ENCODE measurements at places on chromosomes 3 and 15.
A peak's percentile ranks its signal among the peaks of the same experiment; 100 is the strongest.

DNA sequence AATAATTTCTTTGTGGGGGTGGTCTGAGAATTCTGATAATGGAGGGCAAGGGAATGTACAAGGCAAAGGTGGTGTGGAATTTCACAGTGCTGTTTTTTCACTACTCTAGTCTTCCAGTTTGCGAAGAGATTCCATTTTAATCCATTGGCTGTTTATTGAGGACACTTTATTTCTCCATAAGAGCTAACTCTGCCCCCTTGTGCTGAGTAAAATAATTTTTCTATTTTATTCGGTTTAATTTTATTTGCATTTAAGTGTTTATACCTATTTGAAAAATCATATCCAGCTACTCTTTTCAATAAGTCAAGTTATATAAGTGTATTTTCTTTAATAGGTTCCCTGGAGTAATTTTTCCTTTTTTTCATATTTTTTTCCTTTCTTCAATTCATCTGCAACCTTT is 840.1 kb downstream of the TUSC7 start:
- DNase-seq: no peak

GRCh38 chr15:79004336-79004735 is 59.5 kb upstream of the CTSH start:
- peak; percentile 76 for DNase-seq

- no peak for DNase-seq
Measured at GRCh38 chr3:123072152-123072551, 5.3 kb downstream of the PDIA5 start.

GRCh38 chr3:188400494-188401243 is 246.7 kb downstream of the LPP start:
- peak; percentile 29 for DNase-seq

GRCh38 chr3:57770009-57770827 is 14.1 kb downstream of the SLMAP start:
- no peak for DNase-seq

GRCh38 chr3:115169808-115170207 is 22.7 kb upstream of the ZBTB20 start:
- DNase-seq: no peak

- DNase-seq: no peak
Measured at GRCh38 chr15:22851513-22851912, 13.0 kb downstream of the NIPA2 start.

DNA sequence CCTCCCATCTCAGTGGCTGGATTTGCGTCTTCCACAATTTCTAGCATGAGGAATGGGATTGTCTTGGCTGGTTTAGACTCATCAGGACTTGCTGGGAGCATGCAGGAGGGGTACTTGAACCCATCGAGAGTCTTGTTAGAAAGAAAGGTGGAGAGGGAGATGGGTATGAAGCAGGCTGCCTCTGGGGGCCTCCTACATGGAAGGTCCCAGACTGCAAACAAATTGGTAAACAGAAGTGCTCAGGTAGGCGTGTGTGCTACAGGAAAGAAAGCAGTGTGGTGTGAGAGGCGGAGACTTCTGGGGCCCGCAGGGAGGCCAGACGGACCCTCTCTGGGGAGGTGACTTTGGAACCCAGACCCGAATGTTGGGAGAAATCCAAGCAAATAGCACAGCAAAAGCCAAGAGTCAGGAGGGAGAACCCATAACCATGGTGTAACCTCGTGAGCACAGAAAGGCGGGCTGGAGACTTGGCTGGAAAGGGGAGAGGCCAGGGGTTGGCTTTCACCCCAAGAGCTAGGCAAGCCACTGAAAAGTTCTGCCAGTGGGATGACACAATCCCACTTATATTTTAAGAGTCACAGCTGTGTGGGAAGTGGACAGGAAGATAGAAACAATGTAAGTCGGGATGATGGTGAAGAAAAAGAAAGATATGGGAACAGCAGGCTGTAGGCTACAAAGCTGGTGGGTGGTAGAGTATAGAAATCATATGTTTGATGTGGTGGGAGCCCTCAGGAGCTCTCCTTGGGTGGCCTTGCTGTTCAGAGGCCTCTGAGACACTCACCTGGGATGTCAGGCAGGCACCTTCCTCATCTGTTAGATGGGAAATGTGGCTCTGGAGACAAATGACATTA is 130.1 kb upstream of the PRR20G start:
- no peak for DNase-seq

DNA sequence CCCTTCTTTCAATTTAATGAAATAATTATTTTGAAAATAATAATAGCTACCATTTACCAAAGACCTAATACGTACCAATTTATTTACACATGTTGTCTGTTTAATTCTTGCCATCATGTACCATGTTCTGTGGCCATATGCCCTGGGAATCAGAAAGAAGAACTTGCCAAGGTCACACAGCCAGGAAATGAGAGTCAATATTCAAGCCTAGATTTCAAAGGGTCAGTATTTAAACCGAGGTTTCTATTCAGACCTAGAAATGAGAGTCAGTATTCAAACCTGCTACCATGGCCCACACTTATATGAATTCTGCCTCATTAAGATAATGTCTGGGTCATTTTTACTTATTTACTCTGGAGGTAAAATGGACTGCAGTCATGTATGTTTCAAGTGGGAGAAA is 103.6 kb upstream of the TBL1XR1 start:
- DNase-seq: no peak

DNA sequence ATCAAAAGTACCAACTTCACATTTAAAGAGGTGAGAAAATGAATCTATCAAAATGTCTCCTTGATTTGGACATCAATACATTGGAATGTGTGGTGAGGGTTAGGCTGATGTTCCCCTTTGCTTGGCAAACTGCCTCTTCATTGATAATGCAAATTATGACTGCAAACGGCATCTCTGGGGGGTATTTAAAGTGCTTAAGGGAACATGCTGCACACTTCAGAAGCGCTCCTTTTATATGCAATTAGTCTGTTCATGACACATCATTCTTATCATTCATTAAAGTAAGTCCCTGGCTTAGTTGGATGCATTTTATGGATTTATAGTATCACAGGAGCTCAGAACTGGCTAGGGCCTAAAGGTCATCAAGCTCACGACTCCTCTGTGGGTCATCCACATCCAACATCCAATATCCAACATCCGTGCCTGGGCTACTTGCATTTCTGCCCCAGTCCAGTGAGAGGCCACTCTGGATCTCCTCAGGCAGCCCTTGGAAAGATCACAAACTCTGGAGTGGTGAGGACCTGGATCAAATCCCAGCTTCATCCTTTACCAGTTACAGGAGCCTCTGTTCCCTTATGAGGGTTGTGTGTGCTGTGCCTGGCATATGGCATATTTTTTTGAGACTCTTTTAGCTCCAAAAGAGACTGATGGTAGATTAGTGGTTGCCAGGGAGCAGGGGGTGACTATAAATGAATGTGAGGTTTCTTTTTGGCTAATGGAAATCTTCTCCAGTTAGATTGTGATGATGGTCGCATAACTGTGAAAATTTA is 136.8 kb upstream of the FOXB1 start:
- DNase-seq: no peak

- DNase-seq: no peak
Measured at GRCh38 chr15:61715082-61715481, 345.2 kb downstream of the VPS13C start.

GRCh38 chr3:117553461-117553860 is 843.9 kb downstream of the TUSC7 start:
- no peak for DNase-seq

DNA sequence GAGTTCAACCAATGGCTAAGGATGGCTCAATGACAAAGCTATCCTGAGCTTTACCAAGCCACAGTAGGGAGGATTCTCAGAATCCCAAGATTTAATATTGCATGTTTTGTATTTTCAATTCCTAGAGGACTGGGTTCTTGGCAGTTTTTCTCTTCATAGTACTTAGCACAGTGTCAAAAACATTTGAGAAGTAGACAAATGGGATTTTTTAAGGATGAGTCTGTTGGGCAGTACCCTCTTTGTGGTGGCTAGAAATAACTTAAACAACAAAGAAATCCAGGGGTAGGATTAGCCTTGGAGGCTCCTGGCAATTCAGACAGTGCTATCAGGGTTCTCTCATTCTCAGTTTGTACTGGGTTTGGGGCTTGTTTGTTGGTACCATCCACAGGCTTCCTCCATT is 212.8 kb upstream of the RORA start:
- no peak for DNase-seq

GRCh38 chr3:126212620-126213378 is 32.4 kb upstream of the ALDH1L1 start:
- DNase-seq: no peak

DNA sequence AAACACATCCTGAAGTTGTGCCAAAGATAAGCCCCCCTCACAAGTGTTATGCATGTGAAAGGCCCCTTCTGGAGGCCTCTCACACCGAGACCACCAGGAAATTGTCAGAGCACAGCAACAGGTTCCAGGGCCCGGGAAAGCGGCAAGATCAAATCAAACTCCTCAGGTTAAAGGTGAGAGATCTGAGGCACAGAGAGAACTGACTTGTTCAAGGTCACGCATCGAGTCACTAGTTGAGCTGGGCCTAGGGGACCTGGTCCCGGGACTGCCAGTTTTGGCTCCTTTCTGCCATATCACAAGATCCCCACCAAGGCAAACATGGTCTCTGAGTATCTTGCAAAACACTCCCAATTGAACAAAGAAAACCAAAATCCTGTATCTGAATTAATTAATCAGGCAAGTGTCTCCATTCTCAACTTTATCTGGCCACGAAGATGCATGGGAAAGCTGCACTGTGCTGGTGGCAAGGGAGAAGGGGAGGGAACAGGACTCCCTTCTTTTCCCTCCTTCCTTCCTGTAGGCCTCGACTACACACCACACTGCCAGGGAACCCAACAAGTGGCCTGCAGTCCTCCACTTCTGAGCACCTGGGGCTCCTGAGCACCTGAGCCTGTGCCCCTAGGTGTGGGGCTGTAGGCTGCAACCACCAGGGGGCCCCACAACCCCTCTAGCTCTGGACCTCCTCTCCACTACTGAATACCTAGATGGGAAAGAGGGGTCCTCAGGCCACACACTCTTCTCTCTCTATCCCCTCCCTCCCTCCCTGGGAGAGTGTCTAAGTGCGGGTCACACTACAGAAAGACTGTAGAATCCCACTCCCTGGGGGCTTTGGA is 37.3 kb downstream of the ANP32A start:
- DNase-seq: peak; percentile 61

DNA sequence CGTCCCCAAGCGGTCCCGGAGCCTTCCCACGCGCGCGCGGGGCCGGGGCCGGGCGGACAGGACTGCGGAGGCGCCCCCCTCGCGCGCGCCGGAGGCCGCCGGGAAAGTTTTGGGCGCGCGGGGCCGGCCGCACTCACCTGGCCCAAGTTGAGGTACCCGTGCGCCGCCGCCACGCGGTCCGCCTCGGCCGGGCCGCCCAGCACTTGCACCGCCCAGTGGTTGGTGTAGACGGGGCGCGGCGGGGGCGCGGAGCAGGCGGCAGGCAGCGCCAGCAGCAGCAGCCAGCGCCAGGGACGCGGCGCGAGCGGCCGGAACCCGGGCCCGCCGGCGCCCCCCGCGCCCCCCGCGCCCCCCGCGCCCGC is 289 bp downstream of the PCSK6 start:
- DNase-seq: peak; percentile 84

- no peak for DNase-seq
Measured at GRCh38 chr3:148642616-148643015, 55.1 kb upstream of the AGTR1 start.

DNA sequence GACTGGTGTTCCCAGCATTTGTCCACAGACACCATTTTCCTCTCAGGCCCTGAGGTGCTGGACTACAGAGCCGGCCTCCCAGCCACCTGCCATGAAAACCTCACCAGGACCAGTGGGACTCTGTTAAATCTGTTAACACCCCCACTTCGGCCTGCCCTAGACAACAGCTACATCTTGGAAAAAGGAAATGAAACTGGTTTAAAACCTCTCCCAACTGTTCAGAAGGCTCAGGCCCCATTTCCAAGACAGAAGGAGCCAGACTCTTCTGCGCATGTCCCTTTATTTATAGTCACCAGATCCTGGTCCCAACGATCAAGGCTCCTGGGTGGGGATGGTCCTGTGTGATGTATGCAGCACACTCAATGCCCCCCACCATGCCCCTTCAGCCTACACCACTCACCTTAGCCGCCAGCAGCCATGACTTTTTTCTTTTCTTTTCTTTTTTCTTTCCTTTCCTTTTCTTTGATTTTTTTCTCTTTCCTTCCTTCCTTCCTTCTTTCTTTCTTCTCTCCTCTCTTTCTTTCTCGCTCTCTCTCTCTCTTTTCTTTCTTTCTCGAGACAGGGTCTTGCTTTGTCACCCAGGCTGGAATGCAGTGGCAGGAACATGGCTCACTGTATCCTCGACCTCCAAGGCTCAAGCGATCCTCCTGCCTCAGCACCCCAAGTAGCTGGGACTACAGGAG is 25.5 kb upstream of the FLNB start:
- DNase-seq: no peak

- DNase-seq: peak; percentile 58
Measured at GRCh38 chr15:67150023-67150860, 84.8 kb downstream of the SMAD3 start.

DNA sequence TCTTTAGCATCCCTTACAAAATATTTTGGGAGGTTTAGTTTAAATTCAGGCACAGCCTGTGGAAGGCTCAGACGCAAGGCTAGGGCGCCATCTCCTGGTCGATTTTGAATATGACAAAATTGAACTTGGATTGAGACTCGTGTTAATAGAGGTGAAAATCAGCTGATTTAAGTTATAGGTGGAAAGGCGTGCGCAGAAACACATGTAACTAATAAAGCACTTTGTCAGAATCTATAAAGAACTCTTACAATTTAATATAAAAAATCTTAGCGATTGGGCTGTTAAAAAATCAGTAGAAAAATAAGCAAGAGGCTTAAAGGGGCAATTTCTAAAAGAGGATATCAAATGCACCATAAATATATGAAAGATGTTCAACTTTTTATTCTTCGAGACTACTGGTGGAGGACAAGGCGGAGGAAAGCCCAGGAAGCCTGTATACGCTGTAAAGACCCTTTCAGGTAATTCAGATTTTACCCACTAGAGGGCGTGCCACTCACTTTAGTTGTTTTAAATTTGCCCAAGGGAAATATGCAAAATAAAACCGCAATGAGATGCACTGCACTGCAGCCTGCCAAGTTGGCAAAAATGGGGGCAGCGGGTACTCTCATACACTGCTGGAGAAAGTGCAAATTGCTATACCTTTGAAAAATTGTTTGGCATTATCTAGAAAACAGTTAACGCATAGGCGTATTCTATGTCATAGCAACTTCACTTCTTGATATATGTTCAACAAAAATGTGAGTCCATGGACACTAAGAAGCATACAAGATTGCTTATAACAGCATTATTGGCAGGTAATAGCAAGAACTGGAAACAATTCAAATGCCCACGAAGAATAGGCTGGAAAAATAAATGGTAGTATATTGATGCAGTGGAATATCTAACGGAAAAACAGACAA is 64.7 kb downstream of the SLC30A4 start:
- DNase-seq: peak; percentile 79

GRCh38 chr15:83571820-83572707 is 81.9 kb upstream of the ADAMTSL3 start:
- peak; percentile 20 for DNase-seq

- DNase-seq: peak; percentile 59
Measured at GRCh38 chr3:44984335-44984734, 8.3 kb downstream of the EXOSC7 start.

- DNase-seq: no peak
Measured at GRCh38 chr3:97882975-97883598, 61.3 kb downstream of the CRYBG3 start.

- DNase-seq: no peak
Measured at GRCh38 chr3:29354894-29355293, 74.0 kb downstream of the RBMS3 start.

Measured in GM20000 (cell line).